ENCODE measurements at places on chromosomes 6 and 20. TPM values are rescaled to one million over a fixed set of nuclear protein-coding genes. Genes with fewer than 3 reads are reported as not detected.

- no peak for DNase-seq
Observed at GRCh38 chr6:108013787-108014439, 55.9 kb upstream of the SEC63 start.

GRCh38 chr6:17910189-17910588 lies 77.2 kb downstream of the KIF13A start:
- DNase-seq, result no peak

DNA sequence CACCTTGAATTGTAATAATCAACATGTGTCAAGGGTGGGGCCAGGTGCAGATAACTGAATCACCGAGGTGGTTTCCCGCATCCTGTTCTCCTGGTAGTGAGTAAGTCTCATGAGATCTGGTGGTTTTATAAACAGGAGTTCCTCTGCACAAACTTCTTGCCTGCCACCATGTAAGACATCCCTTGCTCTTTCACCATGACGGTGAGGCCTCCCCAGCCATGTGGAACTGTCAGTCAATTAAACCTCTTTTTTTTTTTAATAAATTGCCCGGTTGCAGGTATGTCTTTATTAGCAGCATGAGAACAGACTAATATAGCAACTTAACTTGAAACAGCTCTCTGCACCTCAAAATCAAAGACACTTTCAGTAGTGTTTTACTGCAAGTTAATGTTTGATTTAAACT lies 121.6 kb downstream of the OGFRL1 start:
- DNase-seq, result no peak

DNA sequence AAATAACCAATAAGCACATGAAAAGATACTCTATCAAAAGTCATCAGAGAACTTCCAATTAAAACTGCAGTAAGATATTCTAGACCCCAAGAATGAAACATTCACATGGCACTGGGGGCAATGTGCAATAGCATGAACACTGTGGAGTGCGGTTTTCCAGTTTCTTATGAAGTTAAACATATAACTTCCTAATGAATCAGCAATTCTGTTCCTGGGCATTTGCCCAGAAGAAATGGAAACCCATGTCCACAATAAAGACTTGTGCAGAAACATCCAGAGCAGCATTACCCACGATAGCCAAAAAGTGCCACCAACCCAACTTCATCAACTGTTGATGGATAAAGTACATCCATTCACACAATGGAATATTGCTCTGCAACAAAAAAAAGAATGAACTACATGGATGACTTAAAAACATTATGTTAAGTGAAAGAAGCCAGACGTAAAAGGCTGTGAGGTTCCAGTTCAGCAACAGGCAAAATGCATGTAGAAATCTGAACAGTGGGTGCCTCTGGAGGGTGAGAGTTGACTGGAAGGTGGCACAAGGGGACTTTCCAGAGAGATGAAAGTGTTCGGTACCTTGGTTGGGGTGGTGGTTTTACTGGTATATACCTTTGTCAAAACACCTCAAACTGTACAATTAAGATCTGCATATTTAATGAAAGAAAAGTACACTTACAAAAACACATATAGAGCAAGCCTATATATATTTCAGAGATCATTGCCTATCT lies 207.2 kb upstream of the ECI2 start:
- no peak for DNase-seq

GRCh38 chr20:25061821-25062530 lies 4.0 kb upstream of the ACSS1 start:
- DNase-seq, result no peak

- DNase-seq, result no peak
Observed at GRCh38 chr6:35512006-35512405, 690 bp downstream of the TULP1 start.

DNA sequence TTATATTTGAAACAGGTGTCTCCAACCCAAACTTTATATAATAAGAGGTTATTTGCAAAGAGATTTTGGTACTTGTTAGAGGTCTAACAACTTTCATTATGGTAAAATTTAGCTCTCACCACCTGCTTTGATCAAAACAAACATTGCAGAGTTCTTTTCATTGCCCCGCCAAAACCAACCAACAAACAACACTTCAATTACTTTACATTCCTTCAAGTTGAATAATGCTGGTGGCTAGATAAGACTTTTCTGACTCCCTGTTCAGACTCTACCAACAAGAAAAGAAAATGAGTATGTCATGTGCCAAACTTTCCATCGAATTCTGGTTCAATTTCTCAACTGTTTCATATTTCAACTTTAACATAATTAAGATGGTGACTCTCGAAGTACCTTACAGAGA lies 311.1 kb downstream of the ADGRG6 start:
- DNase-seq, result no peak

DNA sequence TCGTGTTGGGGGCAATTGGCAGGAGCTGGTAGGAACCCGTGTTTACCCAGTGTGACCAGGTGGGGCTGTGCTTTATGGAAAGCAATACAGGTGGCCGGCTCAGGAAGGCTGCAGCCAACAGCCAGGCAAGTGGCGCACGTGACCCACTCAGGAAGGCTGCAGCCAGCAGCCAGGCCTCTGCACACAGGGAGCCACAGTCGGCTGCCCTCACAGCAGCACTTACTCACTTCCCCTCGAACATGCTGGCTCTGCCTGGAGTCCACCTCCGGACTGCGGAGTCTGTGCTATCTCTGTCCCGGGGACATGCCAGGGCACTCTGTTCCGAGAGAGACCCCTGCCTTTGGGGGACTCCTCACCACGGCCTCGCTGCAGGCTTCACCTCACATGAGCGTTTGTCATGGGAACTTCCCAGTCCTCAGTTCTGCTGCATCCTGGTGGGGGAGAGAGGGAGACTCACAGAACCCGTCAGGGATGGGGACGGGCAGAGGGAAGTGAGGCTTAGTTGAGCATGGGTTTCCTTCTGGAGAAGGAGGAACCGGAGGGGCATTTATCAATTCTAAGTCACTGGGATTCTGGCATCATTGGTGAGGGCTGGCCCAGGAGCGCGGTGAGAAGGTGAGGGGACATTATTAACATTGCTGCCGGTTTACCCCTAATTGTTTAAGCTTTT lies 76.8 kb downstream of the TTLL2 start:
- peak; percentile 52 for DNase-seq

GRCh38 chr6:168091381-168092264 lies 12.6 kb upstream of the FRMD1 start:
- DNase-seq, result no peak

- no peak for DNase-seq
Observed at GRCh38 chr6:37089783-37090182, 80.2 kb upstream of the PIM1 start.

GRCh38 chr20:50331469-50332363 lies 141.1 kb downstream of the CEBPB start:
- DNase-seq, result no peak

DNA sequence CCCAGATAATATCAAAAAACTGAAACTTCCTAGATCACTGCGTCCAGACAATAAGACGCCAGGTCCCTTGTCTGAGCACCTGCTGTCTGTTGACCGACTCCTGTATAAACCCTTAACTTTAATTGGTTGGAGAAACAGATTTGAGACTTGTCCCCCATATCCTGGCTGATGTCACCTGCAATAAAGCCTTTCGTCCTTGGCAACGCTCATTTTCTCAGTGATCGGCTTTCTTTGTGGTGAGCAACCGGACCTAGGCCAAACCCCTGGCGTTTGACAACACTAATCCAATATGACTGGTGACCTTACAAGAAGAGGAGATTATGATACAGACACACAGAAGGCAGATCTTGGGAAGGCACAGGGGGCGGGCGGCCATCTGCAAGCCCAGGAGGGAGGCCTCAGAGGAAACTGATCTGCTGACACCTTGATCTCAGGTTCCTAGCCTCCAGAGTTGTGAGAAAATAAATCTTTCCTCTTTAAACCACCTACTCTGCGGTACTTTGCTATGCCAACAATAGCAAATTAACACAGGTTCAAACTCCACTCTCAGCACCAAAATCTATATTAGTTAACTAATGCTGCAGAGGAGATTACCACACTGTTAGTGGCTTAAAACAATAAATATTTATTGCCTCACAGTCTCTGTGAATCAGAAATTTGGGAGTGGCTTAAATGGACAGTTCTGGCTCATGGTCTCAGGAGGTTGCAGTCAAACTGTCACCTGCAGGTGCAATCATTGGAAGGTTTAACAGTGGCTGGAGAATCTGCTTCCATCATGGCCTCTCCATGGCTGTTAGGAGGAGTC lies 178.7 kb downstream of the OTOR start:
- DNase-seq, result no peak

GRCh38 chr20:47805951-47806350 lies 20.7 kb upstream of the SULF2 start:
- no peak for DNase-seq

DNA sequence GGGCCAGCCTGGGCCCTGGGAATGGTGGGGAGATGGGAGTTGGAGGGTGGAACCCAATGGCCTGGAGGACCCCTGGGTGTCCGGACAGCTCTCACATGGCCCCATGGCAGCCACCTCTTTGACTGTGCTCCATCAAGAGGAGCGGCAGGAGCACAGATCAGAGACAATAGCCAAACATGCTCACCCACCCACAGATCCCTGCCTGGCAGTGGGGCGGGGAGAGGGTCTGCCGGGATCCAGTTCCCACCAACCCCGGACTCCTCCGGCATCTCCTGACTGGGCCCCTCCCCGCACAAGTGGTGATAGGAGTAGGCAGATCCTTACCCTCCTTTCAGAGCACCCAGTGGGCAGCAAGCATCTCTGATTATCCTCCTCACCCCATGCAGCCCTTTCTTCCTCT lies 31.9 kb upstream of the MRPS18A start:
- no peak for DNase-seq

Gene FANCE
- total RNA-seq, result 16.1 TPM

Gene GPX5
- total RNA-seq, result not detected

Gene IL17F
- not detected for total RNA-seq

Gene CST11
- not detected for total RNA-seq

Gene BMP7
- 9.2 TPM for total RNA-seq

Gene HNF4A
- not detected for total RNA-seq

Gene TPD52L1
- total RNA-seq, result 9.6 TPM

Gene TOX2
- total RNA-seq, result 3.4 TPM

Gene PBX2
- total RNA-seq, result 130 TPM

Gene WFDC5
- total RNA-seq, result not detected

All from H1 (cell line).